ENCODE measurements at places on chromosomes 5 and 9.

DNA sequence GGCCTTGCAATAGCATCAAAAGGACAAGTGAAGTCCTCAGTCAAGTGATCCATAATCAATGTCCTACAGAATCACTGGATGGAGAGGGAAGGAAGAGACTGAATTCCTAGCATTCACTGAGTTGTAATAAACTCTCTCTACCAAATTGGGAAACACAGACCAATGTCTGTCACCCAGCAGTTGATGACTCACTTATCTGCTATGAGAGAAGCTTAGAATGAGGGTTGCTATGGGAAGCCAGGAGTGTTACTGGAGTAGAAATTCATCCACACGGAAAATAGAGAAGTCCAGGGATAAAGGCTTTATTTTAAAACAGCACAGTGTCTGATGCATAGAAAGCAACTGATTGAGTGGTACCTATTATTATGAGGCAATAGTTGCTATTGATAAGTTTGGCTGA lies 407.4 kb downstream of the BRINP1 start:
- DNase-seq = no peak

GRCh38 chr5:102539562-102539961 lies 40.8 kb upstream of the SLCO6A1 start:
- DNase-seq = no peak

- no peak for DNase-seq
These were observed 59.5 kb upstream of the GNE start for GRCh38 chr9:36317766-36318165.

DNA sequence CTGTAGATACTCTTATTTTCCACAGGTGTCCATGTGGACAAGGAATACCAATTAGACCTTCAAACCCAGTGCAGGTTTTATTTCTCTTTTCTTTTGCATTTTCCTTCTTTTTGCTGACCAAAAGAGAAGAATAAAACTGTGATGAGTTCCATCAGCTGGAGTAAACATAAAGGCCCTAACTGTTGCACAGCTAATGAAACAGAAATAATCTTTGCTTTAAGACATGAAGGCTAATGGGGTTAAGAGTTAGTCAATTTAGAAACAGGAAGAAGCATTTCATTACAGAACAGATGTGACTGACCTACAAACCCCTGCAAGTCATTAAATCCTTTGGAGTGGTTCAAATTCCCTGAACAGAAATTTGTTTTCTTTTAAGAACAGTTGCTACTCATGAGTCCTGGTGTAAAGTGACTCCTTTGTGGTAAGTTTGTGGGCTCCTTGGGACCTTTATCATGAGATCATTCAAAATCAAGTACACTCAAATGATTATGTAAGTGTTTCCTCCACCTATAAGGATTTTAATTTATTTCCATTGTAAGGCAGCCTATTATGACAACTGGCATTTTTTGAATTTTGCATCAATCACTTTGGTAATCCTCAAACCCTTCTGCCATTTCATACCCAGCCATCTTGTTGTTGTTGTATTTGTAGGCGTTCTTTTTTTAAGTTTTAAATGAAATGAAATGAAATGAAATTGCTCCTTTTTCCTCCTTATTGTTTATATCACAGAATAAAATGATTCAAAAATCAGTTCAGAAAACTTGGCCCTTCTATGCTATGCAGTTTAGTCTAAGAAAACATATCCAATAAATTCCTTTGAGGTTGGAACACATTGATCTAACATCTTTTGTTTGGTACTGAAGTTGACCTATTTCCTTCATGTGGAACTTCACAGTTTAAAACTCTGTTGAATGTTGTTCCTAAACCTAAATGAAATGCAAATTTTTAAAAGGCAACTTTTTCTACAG lies 1.3 kb downstream of the MINAR2 start:
- DNase-seq = no peak

GRCh38 chr9:133429641-133430161 lies 7.5 kb downstream of the ADAMTS13 start:
- no peak for DNase-seq

- no peak for DNase-seq
These were observed 24.5 kb upstream of the RAB14 start for GRCh38 chr9:121226175-121226574.

GRCh38 chr5:132266836-132267160 lies 9.3 kb downstream of the PDLIM4 start:
- no peak for DNase-seq

- no peak for DNase-seq
These were observed 16.5 kb downstream of the SPARC start for GRCh38 chr5:151670083-151670686.

DNA sequence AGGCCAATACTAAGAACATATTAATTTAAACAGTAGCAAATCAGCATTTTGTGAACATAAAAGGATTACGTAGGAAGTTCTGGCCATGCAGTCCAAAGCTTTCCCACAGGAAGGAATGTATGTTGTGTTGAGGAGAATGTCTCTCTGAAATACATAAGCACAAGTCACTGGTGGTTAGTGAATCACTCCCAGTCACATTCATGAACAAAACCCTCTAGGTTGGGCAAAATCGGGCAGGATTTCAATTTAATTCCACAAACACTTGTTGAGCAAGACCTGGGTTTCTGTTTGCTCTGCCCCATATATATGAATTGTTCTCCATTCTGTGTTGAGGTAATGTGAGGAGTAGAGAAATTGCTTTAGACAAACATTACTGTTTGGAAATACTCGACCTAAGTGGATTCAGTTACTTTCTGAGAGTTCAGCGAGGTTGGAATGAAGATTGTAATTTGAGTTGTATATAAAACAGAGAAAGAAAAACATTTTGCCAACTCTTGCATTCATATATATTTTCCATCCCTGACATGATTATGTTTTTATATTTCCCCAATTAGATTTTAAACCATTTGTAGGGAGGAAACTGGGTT lies 127.6 kb upstream of the RPS23 start:
- no peak for DNase-seq

DNA sequence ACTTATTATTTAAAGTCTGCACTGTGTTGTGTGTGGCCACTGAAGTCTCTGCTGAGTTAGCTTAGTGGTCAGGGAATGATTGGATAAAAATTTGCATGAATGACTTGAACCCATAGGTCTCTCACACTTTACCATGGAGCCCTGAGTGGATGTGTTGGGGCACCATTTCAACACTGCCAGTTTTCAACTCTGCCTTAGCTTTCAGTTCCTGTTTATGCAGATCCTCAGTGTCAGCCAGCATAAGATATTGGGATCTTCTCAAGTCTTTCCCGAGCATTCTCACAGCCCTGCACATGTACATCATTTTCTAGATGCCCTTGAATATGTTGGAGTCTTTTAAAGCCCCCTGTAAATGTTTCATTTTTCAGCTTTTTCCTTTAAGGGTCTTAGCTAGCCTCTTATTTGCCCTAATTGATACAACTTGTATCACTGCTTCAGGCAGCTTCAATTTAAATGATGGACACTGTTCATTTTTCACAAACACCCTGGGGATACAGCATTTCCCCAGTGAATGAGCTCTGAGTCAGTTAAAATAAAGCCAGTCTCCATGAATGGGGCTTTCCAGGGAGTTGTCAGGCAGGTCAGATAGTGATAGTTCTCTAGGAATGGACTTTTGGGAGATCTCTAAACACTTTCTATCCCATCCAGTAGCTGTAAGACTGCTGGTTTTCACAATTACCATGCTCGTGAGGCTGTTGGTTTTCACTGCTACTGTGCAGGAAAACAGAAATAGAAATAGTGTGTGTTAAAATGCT lies 211.9 kb upstream of the PAPPA start:
- DNase-seq = no peak

DNA sequence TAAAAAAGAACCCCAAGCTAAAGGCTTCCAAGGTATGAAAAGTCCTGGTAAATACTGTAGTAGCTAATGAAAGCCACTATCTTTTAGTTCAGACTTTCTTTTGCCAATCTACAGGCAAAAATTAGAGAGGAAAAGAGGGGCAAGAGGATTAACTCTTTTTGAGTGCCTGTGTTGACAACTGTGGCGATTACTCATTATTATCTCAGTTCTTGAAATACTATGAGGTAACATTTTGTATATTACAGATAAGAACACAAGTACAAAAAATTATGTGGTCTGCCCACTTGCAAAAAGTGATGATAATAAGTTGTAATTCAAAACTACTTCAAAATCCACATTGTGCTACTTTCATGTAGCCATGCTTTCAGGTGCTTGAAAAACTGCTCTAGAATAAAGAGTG lies 144.0 kb downstream of the DTWD2 start:
- DNase-seq = no peak

GRCh38 chr9:87602933-87603643 lies 105.4 kb downstream of the DAPK1 start:
- no peak for DNase-seq

DNA sequence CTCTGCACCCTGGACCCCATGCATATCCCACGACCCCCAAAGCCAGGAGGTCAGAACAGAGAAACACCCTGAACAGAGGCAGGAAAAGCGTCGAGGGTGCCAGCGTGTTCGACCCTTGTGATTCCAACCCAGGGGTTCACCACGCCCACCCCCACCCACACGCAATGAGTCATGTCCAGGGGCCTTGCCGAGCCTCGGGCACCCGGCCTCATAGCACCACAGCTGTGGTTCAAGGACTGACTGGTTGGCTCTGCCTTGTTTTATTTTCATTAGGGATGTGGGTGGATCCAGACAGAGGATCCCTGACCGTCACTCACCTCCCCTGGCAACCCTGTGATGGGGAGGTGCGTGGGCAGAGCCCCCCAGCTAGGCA lies 9.5 kb upstream of the QSOX2 start:
- DNase-seq = no peak

GRCh38 chr9:124576751-124577150 lies 69.6 kb upstream of the NR5A1 start:
- DNase-seq = no peak

- no peak for DNase-seq
These were observed 14.1 kb downstream of the UGT3A2 start for GRCh38 chr5:36052538-36052937.

GRCh38 chr5:125583321-125584139 lies 837.1 kb upstream of the ZNF608 start:
- no peak for DNase-seq

DNA sequence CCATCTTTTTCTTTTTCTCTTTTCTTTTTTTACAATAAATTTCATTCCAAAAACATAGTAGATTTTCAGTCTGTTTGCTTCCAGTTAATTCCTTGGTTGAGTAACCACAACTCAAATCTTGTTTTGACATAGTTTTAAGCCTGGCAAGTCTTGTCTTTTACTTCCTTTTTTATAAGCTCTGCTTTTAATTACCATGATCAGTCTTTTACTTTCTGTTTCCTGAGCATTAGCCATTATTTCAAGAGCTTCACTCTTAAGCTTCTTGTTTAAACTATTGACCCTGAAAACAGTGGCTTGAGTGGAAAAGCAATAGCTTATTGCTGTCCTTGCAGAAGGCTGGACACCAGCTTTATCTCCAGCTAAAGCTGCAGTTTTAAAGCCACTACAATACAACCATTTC lies 1363.3 kb downstream of the MAT2B start:
- DNase-seq = no peak

DNA sequence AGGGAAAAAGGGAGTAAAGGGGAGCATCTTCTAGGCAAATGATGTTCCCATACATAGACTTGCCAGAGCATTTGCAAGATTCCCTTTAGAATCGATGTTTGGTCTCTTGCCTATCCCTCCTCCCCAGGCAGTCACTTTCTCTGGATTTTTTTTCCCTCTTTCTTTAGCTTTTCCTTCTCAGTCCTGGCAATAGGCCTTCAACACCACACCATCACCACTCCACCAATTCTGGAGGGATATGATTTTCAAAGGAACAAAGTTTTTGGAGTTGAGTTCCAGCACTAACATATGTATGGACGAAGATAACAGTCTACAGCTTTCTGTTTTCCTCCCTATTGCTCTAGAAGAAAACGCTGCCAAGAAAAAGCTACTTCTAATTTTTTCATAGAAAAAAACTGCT lies 377.4 kb downstream of the PDE4D start:
- no peak for DNase-seq

DNA sequence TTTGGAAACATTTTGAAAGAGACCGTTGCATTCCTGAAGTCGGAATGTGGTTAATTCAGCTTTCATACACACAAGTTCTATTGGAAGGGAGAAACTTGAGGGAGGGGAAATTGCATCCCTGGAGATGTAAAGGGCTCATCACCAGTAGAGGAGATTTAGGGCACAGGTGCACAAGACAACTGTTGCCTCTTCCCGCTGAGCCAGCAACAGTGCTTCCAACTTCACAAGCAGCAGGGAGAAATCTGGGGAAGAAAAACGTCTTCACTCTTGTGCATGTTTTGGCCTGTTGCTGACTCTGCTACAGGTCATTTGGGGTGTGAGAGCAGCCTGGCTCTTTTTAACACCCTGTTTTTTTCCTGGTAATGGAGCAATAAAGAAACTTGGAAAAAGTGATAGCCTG lies 277.9 kb downstream of the GAS1 start:
- DNase-seq = no peak

DNA sequence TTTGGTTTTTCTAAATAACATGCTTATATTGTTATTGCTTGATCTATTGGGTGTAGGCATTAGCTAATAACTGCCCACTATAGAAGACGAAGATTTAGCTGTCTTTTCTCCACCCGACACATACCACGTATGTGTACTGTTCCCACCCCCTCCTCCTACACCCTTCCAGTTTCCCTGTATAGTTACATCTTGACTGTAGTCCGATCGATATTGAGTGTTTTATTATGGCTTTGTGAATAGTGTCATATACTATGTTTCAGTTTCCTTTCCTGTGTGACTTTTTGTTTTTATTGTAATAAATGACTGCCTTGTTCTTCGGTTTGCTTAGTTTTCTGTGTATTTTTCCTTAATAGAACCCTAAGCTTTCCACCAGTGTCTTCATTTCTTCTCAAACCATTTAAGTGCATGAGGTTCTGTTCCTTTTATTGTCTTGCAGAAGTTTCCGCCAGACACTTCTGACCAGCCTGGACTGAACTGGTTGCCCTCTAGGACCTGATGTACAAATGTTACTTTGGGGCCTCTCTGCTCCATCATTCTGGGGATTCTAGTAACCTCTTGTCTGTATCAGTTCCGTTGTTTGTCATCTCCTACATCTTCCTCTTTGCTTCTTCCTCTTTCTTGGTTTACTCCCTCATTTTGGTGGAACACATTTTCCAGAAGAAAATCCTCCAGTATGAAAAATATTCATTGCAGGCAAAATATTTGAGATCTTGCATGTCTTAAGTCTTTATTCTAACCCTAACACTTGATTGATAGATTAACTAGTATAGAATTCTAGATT lies 61.8 kb downstream of the PRKACG start:
- DNase-seq = no peak

GRCh38 chr9:110293248-110293647 lies 36.9 kb upstream of the TXN start:
- no peak for DNase-seq

DNA sequence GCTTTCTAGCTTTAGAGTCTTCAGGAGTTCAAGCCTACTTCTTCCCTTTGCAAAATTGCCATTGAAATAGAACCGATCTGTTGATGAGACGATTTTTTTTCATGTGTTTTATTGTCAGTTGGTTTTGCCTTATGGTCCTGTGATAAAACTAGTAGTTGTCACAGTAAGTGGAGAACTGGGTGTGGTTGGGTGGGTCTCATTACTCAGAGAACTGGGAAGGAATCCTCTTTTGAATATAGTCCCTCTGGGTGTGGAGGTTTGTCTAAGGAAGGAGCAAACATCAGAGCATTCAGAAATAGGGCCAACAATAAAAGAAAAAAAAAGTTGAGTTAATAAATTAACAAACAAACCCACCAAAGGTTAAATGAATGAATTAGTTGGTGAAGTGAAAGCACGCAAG lies 69.0 kb downstream of the ALDH1A1 start:
- DNase-seq = no peak
